ENCODE measurements at places on chromosomes 6 and 20.

- no peak for DNase-seq
Measured at GRCh38 chr20:36336954-36337704, 31.0 kb downstream of the DLGAP4 start.

- DNase-seq = no peak
Measured at GRCh38 chr6:157682856-157683481, 140.1 kb upstream of the SNX9 start.

DNA sequence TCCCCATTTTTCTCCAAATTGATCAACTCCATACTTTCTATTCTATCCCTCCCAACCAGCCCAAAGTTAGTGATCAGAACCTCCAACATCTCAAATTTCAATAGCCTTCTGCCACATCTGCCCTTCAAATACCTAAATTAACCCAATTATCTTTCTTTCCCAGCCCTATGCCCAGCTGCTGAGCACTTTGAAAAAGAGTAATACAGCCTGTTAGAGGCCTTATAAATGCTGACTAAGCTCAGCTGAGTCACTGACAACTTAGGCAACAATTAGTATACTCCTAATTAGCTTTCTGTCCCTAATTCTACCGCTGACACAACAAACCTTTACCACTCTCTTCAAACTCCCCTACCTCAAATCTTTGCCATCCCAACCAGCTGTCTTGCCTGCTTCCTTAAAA lies 23.5 kb downstream of the RUNX2 start:
- DNase-seq = peak; percentile 91

DNA sequence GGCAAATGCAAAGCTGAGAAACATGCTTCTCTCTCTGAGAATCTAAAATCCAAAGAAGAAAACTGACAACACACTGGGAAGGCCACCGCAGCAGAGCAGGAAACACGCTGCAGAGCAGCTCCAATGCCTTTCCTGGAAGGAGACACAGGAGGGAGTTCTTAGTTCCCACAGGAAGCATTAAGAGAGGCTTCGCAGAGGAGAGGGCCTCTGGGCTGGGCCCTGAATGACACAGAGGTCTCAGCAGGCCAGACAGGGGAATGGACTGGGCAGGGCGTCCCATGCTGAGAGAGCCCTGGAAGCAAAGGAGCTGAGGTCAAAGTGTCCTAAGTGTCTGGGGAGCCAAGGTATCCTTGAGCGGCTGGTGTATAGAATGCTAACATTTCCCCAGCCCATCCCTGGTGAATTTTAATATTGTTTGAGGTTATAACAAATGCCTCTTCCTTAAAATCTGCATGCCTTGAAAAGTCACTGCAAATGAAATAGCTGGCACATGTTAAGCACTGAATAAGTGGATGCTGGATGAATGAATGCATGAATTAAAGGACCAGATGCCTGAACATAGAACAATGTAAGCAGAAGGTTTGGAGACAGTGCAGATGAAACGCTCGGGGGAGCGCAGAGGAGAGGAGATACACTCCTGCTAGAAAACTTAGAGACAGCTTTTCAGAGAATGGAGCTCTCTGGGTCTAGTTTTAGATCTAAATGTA lies 110.0 kb upstream of the SYNDIG1 start:
- DNase-seq = no peak
